ENCODE measurements at places on chromosomes 4 and X.

- no peak for DNase-seq
These were observed 1.3 kb upstream of the TSPYL2 start for GRCh38 chrX:53080628-53081580.

DNA sequence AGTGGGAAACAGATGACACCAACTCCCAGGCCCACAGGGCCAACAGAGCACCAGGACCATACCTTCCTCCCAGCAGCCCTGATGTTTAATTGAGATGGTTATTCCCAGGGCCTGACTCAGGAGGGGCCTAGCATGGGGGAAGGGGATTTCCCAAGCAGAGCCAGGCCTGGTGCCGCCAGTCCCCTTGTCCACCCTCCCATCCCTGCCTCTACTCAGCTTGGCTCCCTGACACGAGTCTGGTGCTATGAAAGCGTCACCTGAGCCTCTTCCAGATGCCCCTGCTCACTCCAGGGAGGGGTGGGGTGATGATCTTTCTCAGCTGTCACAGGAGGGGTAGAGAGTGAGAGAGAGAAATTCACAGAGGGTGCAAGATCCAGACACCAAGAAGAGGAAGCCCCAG lies 72.7 kb downstream of the EFNB1 start:
- no peak for DNase-seq

- no peak for DNase-seq
These were observed 409.6 kb downstream of the BCOR start for GRCh38 chrX:39688219-39688575.

DNA sequence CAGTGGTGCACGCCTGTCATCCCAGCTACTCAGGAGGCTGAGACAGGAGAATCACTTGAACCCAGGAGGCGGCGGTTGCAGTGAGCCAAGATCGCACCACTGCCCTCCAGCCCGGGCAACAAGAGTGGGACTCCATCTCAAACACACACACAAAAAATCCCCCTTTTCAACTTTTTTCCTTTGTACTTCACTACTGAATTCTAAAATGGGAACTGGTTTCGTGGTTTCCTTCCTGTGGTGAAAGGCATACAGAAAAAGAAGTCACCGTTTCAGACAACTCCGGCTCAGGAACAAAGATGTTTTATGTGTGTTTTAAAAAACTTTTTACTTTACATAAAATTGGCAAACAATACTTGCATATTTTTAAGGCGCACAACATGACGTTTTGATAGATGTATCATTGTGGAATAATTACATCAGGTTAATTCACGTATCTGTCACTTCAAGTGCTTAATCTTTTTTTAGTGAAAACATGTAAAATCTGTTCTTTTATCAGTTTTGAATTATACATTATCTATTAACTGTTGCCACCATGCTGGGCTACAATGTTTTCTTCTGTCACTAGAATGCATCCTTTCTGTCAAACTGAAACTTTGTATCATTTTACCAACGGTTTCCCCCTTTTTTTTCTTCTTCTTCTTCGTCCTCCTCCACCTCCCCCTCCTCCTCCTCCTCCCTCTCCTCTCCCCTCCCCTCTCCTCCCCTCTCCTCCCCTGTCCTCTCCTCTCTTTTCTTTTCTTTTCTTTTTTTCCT lies 186.0 kb downstream of the CRLF2 start:
- DNase-seq = no peak

- DNase-seq = peak; percentile 91
These were observed 105.4 kb upstream of the TBC1D9 start for GRCh38 chr4:140861359-140862176.

DNA sequence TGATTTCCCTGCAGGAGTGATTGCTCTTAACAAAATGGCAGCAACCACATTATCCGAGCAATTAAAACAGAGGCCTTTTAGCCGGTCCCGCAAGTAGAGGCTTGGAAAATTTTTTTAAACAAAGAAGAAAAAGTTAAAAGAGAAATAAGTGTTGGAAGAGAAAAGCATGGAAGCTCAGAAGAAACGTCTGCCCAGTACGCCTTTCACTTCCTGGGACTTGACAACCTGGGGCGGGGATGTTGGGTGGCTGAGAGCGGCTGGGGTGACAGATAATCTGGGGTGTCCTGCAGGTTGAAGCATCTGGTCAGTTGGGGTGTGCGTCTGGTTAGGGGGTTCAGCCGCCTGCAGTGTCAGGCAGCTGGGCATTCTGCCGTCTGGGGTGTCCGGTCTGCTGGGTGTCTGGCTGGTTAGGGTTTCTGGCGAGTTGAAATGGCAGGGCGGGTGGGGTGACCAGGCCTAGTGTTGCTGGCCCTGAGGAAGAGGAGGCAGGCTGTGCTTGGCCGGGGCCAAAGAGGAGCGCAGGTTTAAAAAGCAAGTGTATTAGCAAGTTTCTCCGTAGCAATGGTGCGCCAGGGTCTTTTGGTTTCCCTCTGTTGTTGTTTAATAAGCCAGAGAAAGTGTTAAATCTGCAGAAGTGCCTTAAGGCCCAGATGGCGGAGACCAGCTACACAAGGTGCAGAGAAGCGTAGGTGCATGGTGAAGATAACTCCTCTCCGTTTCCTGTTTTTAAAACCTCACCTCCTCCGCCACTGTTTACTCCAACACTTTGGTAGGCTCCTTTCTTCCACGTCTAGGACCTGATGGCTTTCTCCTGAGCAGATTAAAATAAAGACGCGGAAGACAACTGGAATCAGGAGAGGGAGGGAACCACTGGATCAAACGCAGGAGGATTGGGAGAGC lies 5.6 kb downstream of the HAND2 start:
- DNase-seq = no peak

DNA sequence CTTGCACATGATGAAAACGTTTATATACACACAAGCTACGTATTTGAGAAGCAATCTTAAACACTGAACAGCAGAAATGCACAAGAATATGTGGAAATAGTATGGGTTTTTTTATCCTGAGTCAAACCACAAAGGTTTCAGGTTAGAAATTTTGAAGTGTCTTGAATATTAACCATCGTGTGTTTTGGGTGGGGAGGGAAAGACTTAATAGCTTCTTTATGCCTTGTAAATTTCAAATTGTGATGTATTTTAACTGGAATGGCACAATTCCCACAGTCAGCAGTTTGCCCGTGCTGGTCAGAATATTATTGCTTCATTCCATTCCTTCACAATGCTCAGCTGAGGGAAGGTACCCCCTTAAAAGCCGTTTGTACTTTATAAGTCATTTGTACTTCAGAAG lies 67.4 kb upstream of the WDR1 start:
- DNase-seq = peak; percentile 72

DNA sequence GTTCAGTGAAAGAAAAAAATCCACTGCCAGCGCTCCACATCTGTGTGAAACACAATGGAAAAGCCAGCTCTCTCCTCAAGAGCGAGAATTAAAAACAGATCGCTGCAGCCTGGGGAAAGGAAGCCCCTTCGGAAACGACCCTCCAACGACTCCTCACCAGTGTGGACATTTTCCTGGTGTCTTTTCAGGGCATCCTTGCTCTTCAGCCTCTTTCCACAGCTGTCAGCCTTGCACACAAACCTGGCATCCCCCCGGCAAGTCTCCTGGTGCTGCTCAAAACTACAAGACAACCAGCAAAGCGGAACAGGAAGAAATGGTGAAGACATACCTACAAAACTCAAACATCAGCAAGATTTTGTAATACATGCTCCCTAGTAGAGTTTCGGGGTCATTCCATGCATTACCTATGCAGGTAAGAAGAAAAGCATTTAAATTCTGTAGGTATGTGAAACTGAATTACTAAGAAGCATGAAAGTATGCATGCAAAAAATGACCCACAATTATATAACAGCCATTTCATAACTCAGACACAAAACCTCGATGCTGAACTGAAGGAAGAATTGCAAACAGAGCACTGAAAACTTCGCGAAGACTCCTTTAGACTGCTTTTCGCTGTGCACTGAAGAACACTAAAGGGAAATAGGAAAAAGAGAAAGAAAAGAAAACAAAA lies 106.1 kb downstream of the PRDM5 start:
- DNase-seq = peak; percentile 20

DNA sequence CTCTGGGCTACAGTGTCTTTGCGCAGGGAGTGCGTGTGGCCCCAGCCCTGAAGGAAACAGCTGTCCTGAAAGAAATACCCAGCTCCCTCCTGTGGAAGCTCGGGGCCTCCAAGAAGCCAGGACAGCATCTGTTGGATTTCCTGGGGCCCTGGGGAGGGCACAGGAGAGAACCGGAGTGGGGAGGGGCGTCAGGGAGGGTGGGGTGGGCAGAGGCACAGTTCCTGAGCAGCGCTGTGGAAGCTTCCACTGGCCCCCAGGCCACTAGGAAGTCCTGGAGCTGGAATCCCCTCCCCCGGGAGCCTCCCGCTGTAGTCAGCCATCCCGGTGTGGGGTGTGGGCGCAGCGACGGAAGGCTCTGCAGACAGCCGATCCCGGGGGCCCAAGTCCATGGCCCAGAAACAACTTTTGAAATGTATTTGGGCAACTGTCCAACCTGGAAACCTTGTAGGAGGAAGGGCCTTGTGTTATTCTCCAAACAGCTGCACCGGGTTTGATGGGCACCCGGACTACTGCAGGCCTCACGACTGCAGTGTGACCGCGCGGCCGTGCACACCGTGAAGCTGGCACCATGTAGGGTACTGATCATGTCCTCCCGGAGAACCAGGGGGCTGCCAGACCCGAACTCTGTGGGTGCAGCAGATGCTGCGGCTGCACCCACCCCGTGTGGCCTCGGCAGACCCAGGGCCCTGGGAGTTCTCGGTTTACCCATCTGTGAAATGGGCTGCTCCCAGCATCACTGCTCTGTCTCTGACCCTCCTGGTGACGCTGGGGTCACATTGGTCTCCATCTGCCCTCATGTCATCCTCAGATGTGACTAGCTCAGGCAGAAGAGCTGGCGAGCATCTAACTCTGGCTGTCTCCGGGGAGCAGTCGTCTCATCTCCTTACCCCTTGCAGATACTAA lies 68.5 kb upstream of the HMX1 start:
- no peak for DNase-seq

DNA sequence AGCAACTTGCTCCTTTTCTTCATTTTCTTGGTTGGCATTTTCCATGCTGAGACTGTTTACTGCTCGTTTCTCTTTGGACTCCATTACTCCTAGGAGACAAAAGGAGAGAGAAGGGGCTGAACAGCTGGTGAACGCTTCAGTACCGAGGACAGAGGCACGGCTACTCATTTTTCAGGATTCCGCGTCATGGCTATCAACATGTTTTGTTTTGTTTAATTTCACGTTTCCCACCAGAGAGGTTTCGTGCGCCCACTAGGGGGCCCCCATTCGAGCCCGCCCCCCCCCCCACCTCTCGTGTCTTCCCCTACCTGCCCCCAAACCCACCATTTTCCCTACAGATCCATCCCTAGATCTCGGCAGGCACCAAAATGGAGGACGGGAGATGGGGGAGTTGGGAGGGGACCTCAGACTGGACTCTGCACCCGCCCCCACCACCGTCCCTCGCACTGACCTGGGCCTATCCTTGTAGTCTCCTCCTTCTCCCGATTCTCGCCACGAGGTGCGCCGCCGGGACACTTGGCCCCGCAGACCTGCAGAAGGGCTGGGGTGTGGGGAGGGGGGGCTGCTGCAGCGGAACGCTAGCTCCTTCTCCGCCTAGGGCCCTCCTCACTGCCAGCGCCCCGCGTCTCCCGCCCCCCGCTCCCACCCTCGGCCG lies 653 bp downstream of the BEX1 start:
- peak; percentile 11 for DNase-seq

DNA sequence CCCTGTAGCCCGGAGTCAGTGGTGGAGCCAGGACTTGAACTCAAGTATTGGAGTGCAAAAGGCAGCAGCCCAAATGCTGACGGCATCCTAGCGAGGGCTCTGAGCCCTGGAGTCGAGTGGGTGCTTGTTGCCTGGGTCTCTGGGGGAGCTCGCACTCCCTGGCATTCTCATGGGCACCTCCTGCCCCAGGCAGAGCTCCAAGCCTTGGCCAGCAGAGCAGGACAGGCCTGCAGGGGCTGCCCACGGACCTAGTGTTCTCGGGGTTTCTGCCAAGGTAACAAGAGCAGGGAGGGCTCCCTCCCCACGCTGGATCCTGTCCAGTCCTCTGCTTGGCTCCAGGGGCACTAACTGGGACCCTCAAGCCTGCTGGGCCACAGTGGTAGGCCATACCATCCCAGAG lies 17.6 kb upstream of the WFS1 start:
- DNase-seq = no peak

Measured in AG10803 (cell line).